Activated CD8-positive, alpha-beta memory T cell treated with anti-CD3 and anti-CD28 coated beads for 4 hours (primary cell): ENCODE measurements at places on chromosomes 5 and 9.

- no peak for DNase-seq
Observed at GRCh38 chr5:147836439-147836838, 5.0 kb upstream of the SPINK1 start.

DNA sequence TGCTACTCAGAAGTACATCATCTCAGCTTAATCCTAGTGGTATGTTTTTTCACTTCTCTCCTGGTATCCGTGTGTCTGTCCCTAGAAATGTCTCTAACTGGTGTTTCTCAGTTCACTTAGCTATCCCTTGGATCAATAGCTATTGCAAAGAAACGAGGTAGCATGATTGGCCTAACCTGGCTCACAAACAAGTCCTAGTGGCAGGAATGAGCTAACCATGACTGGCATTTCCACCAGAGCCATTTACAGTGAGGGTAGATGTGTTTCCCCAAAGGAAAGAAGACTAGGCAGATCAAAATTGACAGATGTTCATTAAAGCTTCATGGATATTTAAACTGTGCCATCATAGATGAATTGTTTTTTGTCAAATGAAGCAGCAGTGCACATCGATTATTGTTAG lies 82.5 kb downstream of the PALM2AKAP2 start:
- DNase-seq, result no peak

DNA sequence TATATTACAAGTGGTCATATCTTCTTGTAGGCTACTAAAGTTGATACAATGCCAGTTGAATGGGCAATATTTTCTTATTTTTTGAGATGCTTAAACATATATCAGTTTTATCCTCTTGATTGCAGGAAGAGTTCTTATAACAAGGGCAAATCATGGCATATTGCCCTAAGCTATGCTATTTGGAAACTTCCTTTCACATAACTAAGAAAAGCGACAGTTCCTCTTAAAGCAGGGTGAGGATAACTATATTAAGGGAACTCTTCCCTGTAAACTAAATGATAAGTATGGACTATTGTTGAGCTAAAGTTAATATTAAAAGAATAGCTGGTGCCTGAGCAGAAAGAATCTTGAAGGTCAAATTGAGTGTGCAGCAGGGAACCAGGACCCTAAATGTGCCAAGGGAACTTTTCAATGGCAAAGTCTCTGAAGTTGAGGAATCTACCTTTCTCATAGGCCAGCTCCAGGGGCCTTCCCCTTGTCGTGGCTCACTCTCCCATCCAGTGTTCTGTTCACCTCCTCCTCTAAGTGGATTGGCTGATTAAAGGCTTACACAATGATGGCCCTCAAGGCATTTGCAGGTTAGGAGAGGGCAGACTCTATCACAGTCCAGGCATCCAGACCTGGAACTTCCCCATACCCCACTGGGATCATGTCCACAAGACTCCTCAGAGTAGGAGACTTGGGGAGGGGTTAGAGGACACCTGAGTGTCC lies 26.8 kb downstream of the FYB1 start:
- DNase-seq, result no peak

GRCh38 chr5:67372887-67373286 lies 176.3 kb upstream of the CD180 start:
- no peak for DNase-seq

GRCh38 chr5:107257885-107258520 lies 412.7 kb downstream of the EFNA5 start:
- no peak for DNase-seq

DNA sequence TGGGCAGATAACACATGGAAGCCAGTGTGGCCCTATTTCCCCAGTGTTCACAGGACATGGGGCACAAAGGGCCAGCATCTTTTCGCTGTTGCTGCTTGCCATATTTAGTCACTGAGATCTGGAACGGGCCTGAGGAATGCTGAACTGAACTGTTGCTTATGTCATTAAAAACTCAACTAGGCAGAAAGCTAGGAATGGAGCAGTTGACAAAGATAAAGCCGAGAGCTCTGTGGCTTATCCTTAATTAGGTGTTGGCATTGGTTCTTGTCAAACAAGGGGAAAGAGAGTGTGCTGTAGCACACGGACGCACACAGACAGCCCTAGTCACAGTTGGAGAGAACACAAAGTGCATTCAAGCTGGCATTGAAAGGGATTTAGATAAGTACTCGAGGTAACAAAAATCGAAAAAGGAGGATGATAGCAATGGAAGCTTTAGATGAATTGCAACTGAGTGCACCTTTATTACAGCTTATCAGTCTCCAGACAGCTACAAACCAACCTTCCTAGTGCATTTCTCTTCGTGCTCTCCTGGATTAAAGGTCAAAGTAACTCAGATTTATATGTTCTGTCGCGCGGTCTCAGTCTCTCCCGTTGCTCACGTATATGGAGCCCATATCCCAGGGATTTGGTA lies 450.2 kb upstream of the ZNF608 start:
- DNase-seq, result no peak

DNA sequence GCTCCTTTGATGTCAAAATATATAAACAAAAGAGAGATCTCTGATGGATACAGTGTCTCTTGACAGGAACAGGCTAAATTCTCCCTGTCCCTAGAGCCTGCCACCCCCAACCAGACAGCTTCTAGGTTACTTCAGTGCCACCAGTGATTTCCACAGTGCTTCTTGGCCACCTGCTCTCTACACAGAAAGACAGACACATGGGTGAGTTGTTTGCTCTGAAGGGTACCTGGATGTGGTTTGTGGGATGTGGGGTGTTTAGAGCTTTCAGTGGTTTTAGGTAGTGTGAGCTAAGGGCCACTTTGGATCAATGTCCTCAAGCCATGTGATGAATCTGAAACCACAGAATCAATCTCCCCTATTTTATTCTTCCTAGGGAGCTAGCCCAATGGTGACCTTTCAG lies 125.4 kb downstream of the ANKRD18B start:
- no peak for DNase-seq

DNA sequence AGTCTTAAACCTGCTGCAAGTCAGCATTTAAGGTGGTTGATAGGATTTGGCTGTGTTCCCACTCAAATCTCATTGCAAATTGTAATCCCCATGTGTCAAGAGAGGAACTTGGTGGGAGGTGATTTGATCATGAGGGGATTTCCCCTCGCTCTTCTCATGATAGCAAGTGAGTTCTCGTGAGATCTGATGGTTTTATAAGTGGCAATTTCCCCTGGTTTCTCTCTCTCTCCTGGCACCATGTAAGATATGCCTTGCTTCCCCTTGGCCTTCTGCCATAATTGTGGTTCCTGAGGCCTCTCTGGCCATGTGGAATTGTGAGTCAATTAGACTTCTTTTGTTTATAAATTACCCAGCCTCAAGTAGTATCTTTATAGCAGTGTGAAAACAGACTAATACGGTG lies 84.3 kb upstream of the SMC2 start:
- DNase-seq, result no peak

GRCh38 chr5:106956187-106956586 lies 714.5 kb downstream of the EFNA5 start:
- DNase-seq, result no peak

- no peak for DNase-seq
Observed at GRCh38 chr5:19035816-19036215, 952.2 kb downstream of the CDH18 start.

DNA sequence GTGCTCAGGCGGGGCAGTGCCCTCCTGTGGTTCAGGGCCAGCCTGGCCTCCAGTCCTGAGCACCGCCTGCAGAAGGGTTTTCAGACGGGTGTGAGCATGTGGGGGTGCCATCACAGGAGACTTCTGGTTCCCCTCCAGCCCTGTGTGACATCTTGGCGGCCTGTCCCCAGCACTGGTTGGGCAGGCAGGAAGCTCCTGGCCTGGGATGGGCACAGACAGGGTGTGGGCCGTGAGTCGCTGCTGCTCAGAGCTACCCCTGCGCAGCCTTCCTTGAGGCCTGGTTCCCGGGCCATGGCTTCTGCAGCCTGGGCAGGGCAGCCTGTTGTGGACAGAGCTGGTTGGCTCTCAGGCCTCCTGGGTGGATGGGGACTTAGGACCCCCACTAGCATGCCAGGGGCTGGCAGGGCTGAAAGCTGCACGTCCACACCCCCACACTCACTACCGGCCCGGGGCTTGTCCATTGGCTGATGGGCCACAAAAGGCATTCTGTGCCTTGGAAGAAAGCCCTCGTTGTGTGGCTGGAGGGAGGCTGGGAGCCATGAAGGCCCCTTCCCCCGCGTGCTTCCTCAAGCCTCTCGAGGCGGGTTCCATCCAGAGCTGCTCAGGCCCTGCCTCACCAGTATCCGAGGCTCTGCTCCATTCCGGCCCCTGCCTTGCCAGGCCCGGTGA lies 58.7 kb downstream of the RXRA start:
- DNase-seq, result no peak

DNA sequence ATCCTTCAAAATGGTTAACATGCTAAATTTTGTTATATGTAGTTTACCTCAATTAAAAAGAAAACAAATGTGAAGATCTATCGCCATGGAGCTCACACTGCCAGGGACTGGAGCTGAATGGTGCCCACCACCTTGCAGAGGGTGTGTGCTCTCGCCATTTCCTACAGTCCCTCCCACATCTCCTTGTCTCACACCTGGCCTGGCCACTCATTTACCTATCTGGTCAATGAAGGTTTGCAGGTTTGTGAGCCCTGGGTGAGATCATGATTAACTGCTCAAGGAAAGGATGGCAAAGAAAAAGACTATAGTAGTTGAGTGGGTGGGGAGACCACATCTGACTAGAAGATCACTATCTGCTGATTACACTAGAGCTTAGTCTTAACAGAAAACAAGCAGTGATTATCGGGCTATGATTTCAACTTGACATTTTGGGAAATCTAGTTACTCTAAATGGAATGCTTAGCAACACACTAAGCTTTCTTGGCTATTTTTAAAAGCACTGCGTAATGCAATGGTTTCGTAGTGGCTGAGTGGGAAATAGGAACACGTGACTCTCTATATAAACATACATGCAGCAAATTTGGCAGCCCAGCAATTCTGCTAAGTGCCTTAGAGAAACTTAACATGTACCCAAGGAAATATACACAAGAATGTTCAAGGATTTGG lies 27.3 kb downstream of the PUM3 start:
- DNase-seq, result no peak

DNA sequence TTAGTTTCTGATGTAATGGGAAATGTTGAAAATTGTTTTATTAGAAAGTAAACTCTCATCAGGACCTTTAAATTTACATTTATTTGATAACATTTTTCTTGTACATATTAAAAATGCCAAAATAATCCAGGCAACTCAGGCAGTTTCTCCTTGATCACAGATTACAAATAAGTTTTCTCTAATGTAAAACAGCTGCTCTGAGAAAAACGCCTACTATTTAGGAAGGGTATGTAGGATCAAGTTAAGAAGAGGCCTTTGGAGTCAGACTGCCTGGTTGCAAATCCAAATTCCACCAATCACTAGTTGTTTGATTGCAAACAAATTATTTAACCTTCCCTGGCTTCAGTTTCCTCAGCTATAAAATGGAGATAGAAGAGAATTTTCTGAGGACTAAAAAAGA lies 610.8 kb downstream of the PDE4D start:
- no peak for DNase-seq

DNA sequence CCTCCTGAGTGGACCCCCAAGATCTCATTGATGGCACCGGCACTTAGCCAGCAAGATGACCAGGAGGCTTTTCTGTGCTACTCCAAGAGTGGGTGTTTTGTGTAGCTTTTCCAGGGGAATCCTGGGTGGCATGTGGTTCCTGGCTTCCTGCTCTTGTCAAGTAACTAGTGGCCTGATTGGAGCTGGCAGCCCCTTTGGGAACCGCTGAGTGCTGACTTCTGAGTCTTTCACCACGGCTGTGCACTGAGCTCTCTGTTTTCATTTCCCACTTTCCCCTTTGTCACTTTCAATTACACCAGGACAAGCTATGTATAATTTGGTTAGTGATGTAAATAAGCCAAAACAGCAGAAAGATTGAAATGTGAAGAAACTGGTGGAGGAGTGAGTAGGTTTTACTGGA lies 255.4 kb downstream of the GOLPH3 start:
- DNase-seq, result no peak

GRCh38 chr9:135375001-135375400 lies 104.6 kb upstream of the PPP1R26 start:
- DNase-seq, result no peak

GRCh38 chr5:83388608-83389007 lies 82.9 kb upstream of the VCAN start:
- no peak for DNase-seq

- DNase-seq, result no peak
Observed at GRCh38 chr5:31888564-31888963, 249.6 kb downstream of the PDZD2 start.

- DNase-seq, result no peak
Observed at GRCh38 chr5:91408710-91409109, 25.6 kb upstream of the ARRDC3 start.

DNA sequence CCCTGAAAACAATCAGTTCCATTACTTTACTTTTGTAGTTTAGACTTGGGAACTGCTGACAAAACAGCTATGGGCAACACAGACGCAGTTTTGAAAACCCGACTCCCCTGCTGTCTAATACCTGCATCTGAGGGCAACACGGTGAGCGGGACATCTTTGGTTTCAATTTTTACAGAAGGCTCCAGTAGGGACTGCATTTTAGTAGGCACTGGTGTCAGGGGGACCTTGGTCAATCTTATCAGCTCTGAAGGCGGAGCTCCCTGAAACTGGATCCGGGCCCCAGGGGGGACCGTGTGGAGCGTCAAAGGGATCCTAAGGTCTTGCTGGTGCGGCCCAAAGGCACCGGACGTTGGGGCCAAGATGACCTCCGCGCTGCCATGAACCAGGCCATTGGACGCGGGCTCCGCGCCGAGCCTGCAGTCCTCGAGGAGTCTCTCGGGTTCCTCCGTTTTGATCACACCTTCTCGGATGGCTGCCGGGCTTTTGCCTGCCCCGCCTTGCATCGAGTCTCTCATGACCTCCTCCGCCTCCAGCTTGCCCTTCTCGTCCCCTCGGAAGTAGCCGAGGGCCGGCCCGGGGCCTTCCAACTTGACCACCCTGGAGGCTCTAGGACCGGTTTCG lies 1.1 kb downstream of the SOX30 start:
- no peak for DNase-seq

GRCh38 chr5:93592883-93593282 lies 9.9 kb downstream of the NR2F1 start:
- DNase-seq, result no peak

DNA sequence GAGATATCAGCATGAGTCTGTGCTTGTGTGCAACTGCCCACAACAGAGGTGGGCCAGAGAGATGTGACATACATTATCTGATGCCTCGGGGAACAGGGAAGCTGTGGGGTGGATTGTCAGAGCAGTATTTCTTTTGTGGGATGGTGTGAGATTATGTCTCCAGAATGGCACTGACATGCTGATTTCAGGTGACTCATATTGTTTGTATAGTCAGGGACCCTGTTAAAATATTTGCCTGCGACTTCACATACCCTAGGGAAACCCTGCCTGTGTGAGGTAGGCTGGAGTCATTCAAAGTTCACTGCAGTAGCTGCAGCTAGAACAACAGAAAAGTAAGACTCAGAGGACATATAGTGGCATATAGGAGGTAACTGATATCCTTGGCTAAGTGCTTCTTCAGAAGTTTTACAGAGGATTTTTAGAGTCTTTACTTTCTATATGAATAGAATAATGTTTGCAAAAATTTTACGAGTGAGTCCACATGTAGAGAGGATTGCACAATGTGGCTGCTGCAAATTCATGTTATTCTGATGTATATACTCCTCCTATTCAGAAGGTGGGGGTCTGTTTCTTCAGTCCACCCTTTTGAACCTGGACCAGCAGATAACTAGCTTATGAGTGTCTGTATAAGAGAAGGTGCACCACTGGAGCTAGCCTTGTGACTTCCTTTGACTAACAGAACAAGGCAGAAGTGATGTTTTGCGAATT lies 89.3 kb downstream of the MACIR start:
- DNase-seq, result no peak

- no peak for DNase-seq
Observed at GRCh38 chr5:10059556-10059955, 190.1 kb downstream of the ATPSCKMT start.

- DNase-seq, result no peak
Observed at GRCh38 chr5:132668706-132669454, 4.9 kb upstream of the IL4 start.

- DNase-seq, result no peak
Observed at GRCh38 chr9:116325924-116326323, 172.3 kb downstream of the PAPPA start.
